ENCODE measurements at places on chromosomes 12 and 14. TPM values are rescaled to one million over a fixed set of nuclear protein-coding genes. Genes with fewer than 3 reads are reported as not detected.

Gene CMKLR1
- 0.21 TPM for total RNA-seq

Gene CCDC198
- not detected for total RNA-seq

Gene LALBA
- total RNA-seq = 0.23 TPM

Gene KRT77
- 0.14 TPM for total RNA-seq

Gene SMIM41
- not detected for total RNA-seq

Gene CAPRIN2
- total RNA-seq = 13.4 TPM

Gene MYH6
- total RNA-seq = not detected

Measured in motor neuron (in vitro differentiated cells).